Breast epithelium (tissue), 4 donors: ENCODE measurements at places on chromosomes 5 and 9.

DNA sequence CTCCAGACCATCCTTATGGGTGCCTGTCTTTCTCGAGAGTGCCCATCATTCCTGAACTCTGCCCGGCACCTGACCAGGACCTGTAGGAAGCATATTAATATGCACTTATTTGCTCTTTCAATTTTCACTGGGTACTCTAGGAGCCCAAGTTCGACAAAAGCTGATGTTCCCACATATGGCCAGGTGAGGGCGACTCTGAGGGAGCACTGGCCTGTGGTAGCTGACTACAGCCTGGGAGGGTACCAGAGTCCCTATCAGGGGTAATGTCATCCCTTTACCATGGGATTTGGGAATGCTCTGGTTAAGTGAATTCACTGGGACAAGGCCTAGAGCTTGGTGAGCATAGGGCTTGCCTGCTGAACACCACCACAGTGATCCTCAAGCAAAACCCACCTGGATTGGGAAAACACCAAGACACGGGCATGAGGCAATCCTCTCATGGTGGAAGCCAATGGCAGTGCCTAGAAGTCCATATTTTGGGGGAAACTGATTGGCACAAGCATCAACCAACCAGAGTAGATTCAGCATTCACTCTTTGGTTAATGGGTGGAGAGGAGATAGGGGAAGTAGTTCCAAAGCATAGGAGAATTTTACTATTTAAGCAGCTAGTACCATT, 112.2 kb downstream of the MTX3 start:
- no peak for DNase-seq

DNA sequence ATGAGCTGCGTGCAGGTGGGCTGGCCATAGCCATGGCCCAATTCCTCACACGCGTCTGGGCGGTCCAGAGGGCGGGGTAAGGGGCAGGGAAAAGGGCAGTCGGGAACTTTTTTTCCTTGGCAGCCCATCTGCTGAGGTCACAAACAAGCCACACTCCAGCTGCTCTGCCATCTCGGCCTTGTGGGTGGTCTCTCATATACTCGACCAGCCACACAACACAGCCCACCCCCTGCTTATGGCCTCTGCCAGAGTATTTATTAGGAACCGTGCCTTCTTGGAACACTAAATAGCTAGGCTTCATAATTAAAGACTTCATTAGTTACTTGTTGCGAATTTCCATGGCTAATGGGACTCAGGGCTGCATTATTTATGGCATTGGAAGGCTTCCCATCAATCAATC, 98.5 kb upstream of the LHFPL2 start:
- DNase-seq = no peak

- DNase-seq = no peak
These were observed 13.7 kb downstream of the WNK2 start for GRCh38 chr9:93197670-93198069.

- DNase-seq = no peak
These were observed 3.0 kb downstream of the F2R start for GRCh38 chr5:76718880-76719279.

DNA sequence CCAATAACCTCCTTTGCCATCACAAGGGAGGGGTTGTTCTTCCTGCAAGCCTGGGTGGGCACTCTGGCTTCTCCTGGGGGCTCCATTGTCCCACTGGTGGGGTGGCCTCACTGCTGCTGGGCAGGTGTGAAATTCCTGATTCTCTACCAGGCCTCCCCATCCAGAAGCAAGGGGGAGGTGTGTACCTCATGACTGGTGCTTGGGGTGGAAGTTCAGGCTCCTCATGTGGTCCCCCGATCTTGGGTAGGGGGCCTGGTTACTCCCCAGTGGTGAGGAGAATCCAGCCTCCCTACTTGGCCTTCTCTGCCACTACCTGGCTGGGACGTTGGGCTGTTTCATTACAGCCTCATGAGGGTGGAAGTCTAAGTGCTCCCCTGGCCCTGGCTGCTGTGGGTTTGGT, 433.9 kb downstream of the IRX2 start:
- no peak for DNase-seq

DNA sequence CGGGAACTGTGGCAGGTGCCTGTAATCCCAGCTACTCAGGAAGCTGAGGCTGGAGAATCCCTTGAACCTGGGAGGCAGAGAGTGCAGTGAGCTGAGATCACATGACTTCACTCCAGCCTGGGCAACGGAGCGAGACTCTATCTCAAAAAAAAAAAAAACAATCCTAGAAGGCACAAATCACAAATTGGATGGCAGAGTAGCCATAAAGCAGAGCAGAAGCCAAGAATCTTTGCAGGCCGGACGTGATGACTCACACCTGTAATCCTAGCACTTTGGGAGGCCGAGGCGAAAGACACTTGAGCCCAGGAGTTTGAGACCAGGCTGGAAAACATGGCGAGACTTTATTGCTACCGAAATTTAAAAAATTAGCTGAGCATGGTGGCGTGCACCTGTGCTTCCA, 9.2 kb upstream of the FUBP3 start:
- no peak for DNase-seq

GRCh38 chr9:134024828-134025605, at the start of gene BRD3OS:
Gene BRD3OS (plus strand): TSS chr9:134025481. CDS start chr9:134026748, 1,267 bp downstream.
- peak; percentile 94 for DNase-seq

DNA sequence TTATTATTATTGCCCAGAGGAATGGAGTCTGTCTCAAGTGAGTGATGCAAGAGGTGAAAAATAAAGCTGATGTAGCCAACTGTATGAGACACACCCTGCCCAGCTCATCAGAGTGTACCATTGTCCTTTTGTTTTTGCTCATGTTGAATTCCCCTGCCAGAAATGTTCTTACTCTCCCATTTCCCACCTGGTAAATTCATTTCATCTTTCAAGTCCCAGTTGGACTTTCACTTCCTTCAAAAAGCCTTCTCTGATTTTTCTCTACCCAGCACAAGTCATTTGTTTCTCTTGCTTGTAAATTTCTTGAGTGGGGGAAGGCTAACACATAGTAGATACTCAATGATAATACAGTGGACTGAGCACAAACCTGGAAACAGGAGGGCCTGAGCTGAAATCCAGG, 394.5 kb upstream of the ZNF462 start:
- DNase-seq = no peak

- DNase-seq = no peak
These were observed 158.5 kb downstream of the MLLT3 start for GRCh38 chr9:20463823-20464222.

GRCh38 chr9:108396193-108396592, 459.6 kb downstream of the ACTL7B start:
- no peak for DNase-seq

DNA sequence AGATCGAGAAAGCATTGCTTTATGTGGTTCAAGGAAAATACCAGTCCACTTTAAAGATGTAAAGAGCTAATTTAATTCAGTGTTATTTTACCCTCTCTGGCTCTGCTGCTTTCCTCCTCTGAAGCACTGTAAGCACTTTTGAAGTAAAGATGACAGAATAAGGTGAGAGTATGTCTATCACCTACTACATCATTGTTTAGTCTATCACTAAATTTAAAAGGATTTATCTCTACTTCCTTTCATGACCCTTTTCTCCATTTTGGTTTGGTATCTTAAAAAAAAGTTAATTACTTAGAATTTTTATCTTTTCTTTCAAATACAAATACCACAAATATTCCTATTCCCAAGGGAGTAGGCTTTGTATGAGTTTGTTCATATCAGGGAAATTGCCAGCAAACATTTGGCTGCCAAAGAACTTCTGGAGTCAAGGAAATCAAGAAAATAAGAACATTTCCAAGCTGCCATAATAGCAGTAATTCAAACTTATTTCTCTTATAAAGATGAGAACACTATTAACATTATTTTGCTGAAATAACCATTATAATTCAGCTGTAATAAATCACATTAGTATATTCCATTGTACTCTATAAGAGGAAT, 77.8 kb downstream of the SLC38A9 start:
- DNase-seq = no peak

DNA sequence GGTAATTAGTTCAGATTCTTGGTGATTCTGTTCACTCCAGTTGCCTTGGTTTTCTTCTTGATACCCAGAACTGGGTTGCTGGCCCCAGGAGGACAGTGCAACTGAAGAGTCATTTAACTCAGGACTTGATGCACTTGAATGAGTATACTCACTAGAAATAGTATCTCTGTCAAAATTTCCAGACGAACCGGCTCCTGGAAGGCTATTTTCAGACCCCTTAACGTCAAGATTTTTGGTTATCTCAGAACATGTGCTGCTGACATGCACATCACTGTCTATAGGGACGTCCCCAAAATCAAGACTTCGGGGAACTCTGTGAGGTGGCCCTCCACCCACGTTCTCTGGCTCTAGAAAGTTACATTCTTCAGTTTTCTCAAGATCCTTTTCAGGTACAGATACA, 56.7 kb upstream of the PCA3 start:
- no peak for DNase-seq

DNA sequence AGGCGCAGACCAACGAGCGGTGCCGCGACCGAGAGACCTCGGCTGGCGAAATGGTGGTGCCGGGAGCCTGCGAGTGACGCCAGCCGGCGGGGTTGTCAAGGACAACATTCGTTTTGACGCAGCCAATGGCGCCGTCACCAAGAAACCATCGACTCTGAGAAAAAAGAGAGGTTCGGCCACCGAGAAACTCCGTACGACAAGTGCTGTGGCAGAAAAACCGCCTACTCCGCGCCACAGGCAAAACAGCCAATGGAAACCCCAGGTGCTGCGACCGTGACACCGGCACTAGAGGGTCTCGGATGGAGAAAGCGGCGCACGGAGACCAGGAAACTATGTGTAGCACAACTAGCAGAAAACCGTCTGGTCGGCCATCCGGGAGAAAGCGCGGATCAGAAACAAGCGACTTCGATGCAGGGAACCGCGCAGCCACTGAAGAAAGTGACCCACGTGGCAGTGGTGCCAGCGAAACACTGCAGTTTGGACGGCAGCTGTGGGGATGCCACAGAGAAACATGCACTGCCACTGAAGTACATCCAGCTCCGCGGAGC, 88.8 kb downstream of the ANXA2R start:
- no peak for DNase-seq

GRCh38 chr9:29830821-29831220, 2257.5 kb upstream of the C9orf72 start:
- no peak for DNase-seq

DNA sequence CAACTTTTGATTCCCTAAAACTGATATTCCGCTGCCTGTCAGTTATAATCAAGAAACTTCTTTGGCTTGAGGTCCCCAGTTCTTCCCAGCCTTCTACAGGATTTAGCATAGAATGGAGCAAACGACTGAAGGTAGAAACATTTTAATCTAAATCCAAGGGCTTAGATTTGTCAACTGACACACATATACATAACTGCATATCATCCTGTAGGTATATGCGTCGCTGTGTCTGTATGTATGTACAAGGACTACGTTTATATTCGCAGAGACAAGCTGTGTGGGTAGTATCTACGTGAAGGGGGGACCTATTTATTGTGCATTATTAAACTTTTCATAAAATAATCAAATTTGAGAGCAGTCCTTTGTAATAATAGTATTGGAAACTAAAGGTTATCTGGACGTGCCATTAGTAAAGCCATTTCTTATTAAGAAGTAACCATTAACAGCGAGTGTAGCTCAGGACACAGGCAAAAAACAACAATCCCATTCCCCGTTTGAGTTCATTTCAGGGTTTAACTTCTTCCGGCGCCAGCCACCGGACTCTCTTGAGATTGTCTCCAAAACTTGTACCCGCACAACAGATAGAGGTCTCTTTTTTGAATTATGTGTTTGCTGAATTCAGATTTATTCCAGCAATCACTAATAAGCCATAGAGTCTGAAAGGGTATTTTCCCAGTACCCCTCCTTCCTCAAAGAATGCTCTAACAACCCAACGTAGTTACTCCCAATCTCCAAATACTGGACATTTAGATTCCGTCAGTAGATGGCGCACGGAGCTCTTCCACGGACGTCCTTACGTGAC, 2.1 kb upstream of the MLLT3 start:
- peak; percentile 24 for DNase-seq

- DNase-seq = no peak
These were observed 41.8 kb upstream of the UGCG start for GRCh38 chr9:111854799-111855198.

GRCh38 chr5:174324680-174325079, 279.2 kb downstream of the NSG2 start:
- DNase-seq = no peak

- DNase-seq = no peak
These were observed 1003.3 kb upstream of the COX7C start for GRCh38 chr5:85614489-85614888.

DNA sequence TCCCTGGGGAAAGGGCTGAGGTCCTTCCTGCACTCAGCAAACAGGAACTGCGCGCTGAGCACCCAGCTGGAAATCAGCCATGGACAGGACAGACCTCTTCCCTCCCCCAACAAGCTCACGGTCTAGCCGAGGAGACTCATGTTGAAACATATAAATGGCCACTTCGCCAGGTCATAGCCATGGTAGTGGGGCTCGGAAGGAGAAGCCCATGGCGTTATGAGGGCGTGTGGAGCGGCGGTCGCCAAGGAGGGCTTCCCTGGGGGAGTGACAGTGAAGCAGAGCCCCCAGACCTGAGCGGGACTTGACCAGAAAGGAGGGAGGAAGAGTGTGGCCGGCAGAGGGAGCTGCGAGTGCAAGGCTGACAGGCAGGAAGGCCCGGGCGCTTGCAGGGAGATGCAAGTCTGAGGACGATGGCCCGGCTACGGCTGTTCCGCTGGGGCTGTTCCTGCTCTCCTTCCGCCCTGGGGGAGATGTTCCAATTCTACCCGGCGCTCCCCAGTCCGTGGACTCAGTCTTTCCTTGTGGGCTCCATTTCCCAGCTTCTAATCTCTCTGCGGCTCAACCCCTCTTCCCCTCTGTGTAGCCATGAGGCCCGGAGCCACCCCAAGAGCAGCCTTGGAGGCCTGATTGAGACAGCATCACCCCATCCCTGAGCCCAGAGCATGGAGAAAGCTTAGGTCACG, 43.9 kb upstream of the PRRC2B start:
- peak; percentile 87 for DNase-seq

GRCh38 chr9:125682340-125682739, 24.7 kb downstream of the MAPKAP1 start:
- no peak for DNase-seq

DNA sequence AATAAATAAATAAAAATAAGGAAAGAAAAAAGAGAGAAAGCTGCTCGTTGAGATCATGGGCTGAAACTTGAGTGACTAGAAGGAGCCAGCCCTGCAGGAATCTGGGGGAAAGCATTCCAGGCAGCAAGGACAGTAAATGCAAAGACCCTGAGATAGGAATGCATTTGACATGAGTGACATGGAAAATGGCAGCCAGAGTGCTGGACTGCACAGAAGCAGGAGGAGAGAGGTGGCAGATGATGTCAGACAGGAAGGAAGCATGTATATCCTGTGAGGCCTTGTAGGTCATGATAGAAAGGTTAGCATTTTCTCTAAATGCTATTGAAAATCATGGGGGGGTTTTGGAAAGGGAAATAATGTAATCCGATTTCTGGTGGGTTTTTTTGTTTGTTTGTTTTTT, 29.1 kb downstream of the ADRA1B start:
- no peak for DNase-seq

- no peak for DNase-seq
These were observed 20.4 kb downstream of the UHRF2 start for GRCh38 chr9:6433410-6433809.

DNA sequence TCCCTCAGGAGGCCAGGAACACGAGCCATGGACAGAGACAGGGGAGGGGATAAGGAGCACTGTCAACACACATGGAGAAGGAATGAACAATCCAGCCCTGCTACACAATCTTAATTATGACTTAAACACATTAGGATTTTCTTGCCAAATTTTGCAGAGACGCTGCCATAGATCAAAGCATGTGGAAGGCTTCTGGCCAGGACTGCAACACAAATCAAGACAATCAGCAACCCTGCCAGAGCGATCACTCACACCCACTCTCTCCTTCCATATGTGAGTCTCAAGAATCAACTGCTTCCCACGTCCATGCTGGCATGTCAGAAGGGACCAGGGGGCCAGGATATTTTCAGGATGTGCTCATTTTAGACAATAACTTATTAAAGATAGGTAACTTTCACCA, 85.6 kb downstream of the ROR2 start:
- no peak for DNase-seq
